Fibroblast of pulmonary artery (primary cell): ENCODE measurements at places on chromosomes 12 and 14.
A peak's percentile ranks its signal among the peaks of the same experiment; 100 is the strongest.

DNA sequence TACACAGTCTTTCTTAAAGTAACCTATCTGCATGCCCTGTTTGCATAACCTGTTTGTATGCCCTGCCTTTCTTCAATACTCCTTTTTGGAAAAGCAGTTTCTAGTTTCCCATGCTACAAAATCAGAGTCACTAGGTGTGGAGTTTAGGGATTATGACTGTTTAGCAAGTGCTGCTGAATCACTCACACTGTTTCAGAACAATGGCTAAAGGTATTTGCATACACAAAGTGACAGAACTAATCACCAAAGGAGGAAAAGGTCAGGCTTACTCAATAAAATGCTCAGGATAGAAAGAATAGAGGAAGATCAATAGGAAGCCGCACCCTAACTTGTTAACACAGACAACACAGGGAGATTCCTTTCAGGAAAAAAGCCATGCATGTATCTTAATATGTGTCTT lies 19.4 kb downstream of the EGLN3 start:
- no peak for DNase-seq

- DNase-seq, result no peak
Measured at GRCh38 chr14:105397350-105397931, 897 bp upstream of the TEX22 start.

- peak; percentile 7 for DNase-seq
Measured at GRCh38 chr12:96549341-96549740, 60.0 kb downstream of the CFAP54 start.

DNA sequence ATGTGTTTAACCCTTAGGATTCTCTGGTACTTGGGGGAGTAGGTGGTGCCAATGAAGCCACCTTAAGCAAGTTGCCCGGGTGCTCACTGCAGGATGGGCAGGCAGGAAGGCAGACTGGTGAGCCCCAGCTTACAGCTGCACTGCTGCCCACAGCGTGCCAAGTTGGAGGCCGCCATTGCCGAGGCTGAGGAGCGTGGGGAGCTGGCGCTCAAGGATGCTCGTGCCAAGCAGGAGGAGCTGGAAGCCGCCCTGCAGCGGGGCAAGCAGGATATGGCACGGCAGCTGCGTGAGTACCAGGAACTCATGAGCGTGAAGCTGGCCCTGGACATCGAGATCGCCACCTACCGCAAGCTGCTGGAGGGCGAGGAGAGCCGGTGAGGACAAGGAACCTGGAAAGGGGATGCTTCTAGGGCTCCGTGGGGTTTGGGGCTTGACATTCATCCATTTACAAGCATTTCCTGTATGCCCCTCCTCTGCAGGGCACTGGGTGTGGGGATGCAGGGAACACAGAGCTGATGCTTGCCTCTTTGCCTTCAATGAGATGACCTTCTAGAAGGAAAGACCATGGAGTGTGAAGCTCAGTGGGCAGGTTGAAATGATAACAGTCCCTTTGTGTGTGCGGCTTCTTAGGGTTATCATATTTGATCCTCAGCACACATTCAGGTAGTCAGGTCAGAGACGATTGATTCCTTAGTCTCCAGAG lies 12.4 kb downstream of the KRT7 start:
- DNase-seq, result no peak

GRCh38 chr14:66247662-66248193 lies 238.4 kb upstream of the CCDC196 start:
- DNase-seq, result no peak

- DNase-seq, result peak; percentile 16
Measured at GRCh38 chr14:64298773-64299172, 4.6 kb upstream of the ESR2 start.

DNA sequence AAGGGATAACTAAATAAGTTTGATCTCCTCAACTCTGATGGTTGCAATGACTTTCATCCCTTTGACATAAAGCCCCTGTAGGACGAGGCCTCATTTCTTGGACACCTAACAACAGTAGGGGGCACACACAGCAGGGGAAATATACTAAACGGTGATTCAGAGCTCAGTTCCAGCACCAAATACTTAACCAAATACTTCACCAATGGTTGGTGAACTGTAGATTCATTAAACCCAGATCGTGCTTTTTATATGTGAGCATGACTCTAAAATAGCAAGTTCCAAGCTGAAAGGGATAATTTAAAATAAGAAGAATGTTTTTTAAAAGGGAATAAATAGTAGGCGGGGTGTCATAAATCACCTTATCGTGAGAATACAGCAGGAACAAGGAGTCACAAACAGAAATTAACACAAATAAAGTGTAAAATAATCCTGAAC lies 53.2 kb downstream of the ATG2B start:
- DNase-seq, result no peak

- DNase-seq, result peak; percentile 10
Measured at GRCh38 chr12:104279164-104279563, 24.4 kb upstream of the EID3 start.

GRCh38 chr14:52314595-52315354 lies 663 bp downstream of the PTGER2 start:
- no peak for DNase-seq

- no peak for DNase-seq
Measured at GRCh38 chr12:95590775-95591174, 39.5 kb upstream of the USP44 start.

DNA sequence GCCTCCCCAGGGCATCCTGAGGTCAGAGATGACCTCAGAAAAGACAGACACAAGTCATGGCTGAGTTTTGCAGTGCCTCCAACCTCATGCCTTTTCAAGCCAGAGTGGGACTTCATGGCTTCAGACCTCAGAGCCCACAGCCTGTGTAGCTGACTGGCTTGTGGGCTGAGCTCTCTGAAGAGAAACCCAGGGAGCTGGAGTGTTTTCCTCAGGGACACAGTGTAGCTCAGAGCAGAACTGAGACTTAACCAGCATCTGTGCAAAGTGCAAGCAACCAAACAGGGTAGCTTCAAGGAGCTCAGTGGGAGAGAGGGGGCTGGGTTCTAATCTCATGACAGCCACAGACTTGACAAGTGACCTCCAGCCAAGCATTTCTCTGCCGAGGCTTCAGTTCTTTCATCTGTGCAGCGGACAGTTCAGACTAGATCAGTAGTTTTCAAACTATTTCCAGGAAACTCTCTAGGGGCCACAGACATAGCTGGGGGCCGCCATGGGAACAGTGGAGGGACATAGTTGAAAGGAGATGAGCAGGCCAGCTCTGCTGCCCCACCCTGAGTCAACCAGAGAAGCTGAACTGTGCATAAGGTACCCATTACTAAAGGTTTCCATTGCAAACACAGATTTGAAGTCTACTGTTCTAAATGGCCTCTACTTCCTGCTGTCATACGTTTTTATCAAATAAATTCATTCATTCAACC lies 80.0 kb downstream of the LGMN start:
- no peak for DNase-seq

DNA sequence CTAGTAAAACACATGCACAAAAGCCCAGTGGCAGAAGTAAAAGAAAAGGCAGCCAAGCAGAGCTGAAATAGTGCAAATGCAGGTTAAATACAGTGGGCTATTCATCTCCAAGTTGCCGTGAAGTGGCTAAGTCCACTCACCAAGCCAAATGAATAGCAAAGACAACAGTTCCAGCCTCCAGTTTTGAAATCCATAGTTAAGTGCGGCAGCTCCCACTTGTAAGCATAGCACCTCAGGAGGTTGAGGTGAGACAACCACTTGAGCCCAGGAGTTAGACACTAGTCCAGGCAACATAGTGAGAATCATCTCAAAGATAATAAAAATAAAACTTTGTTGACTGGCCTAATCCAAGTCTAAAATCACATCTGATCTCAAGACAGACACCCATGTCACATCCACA lies 9.8 kb upstream of the PHLDA1 start:
- no peak for DNase-seq

GRCh38 chr12:121182222-121182893 lies 27.6 kb upstream of the P2RX4 start:
- DNase-seq, result no peak

DNA sequence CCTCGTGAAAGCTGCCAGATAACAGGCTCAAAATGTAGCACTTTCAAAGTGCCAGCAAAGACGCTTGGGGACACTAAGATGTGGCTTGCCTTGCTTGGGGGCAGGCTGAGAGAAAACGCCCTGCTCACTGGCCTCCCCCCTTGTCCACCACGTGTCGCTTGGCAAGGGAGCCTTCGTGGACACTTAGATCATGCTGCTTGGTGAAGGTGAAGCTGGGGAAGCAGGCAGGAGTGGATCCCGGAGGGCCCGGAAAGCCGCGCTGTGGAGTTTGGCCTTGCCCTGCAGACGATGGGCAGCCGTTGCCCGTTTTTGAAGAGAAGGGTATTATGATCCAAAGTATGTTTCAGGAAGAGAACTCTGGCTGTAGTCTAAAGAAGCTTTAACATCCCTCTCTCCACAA lies 53.4 kb upstream of the BDKRB2 start:
- no peak for DNase-seq

- no peak for DNase-seq
Measured at GRCh38 chr12:49843876-49844437, 1.1 kb upstream of the BCDIN3D start.

DNA sequence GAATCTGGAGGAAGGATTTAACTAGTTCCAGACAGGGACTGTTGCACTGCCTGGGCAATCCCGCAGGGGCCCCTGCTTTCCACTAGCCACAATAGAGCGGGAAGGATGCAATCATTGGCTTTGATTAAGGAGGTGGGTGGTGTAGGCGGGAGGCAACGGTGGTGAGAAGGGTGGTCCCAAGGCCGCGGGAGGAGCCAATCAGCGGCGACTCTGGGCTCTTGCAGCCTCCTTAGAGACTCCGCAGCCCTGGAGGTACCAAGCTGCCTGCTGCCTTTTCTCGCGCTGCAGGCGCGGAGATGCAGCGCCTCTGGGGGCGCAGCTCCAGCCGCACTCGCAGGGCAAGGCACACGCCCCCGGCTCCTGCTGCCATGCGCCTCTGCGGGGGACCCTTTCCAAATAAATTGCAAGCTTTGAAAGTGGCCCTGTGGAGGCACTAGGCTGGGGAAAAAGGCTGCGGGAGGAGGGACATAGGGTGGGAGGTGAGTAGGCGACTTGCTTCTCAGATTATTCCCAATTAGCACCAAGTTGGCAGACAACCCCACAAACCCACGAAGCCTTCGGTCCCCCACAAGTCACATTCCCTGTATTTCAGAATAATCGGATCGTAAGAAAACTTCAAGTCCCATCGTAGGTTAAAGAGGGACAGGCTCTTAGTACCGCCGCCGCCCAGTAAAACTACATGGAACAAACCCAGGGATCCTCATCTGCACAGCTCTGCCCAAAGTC lies 858 bp upstream of the KCNA1 start:
- no peak for DNase-seq

GRCh38 chr12:30796313-30796780 lies 41.6 kb upstream of the CAPRIN2 start:
- peak; percentile 66 for DNase-seq

DNA sequence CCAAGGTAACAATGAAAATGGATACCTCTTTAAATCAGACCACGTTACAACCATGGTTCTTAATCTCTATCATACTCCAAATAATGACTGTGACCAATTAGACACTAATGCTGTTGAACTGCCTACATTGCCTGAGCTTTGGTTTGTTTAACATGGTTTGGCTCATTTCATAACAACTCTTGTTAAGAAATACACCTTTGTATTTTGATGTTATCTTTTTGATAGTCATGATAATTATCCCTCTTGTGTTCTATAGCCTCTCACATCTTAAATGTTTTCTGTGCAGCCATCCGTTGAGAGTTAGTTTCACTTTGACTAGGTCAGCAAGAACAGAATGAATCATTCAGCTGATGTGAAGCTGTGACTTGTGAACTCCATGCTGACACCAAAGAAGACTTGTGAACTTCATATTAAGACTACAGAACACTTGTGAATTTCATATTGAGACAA lies 75.5 kb upstream of the RERGL start:
- peak; percentile 57 for DNase-seq
